Skeletal muscle cell (primary cell): ENCODE measurements at places on chromosomes 11 and 22.

DNA sequence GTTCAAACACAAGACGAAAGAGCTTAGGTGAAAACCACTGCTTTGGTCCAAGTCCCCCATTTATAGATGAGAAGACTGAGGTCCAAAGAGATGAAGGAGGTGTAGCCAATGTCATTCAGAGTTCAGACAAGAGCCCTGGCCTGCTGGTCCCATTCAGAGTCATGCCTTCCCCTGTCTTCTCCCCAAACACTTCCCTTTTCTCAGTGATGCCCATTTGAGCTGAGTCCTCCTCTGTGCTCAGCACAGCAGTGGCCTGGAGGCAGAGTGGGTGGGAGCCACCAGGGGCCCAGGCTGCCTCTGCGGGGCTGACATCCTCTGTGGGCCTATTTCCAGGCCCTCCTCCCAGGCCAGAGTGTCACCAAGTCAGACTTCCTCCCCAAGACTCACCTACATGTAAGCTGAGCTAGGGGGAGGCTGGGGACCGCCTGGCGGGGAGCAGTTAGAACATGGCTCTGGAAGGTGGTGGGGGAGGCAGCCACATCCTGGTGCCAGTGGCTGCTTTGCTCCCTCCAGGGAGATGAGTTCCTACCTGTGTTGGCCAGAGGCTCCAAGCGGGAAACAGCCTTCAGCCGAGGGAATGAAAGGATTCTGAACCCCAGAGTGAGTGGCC, 22.4 kb upstream of the LRRC10B start:
- no peak for DNase-seq

DNA sequence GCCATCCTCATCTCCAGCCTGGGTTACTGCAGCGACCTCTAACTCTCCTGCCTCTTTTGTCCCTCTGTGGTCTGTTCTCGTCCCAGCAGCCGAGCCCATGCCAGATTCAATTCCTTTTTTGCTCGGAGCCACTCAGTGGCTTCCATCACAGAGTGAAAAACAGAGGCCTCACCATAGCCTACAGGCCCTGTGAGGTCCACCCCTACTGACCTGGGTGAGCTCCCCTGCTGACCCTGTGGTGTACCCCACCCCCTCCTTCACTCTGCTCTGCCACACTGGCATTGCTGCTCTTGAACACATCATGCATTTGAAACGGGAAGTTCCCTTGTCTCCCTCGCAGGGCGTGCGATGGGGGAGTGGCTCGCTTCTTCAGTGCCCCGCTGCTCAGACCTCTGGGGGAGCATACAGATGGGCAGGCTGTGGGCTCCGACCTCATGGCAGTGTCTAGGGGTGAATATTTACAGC, 2.1 kb downstream of the AIP start:
- DNase-seq = no peak

DNA sequence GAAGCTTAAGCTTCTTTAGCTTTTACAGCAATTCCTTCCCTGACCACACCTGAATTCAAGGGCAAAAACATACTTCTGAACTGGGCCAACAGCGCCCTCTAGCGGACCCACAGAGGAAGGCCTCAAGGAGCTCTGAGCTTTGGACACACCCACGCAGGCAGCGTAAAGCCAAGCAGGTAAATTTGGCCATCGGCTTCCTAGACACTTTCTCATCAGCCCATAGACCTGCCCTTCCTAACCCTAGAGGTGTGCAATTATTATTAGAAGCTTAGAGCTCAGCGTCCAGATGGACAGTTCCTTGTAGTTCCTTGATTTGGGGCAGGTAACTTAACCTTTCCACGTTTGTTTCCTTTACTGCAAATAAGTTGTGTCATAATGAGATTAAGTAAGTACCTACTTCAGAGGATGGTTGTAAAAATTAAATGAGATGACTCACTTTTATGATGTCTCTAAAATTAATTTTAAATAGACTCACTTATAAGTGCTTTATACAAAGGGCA, 25.7 kb upstream of the HMGXB4 start:
- DNase-seq = peak; percentile 11

DNA sequence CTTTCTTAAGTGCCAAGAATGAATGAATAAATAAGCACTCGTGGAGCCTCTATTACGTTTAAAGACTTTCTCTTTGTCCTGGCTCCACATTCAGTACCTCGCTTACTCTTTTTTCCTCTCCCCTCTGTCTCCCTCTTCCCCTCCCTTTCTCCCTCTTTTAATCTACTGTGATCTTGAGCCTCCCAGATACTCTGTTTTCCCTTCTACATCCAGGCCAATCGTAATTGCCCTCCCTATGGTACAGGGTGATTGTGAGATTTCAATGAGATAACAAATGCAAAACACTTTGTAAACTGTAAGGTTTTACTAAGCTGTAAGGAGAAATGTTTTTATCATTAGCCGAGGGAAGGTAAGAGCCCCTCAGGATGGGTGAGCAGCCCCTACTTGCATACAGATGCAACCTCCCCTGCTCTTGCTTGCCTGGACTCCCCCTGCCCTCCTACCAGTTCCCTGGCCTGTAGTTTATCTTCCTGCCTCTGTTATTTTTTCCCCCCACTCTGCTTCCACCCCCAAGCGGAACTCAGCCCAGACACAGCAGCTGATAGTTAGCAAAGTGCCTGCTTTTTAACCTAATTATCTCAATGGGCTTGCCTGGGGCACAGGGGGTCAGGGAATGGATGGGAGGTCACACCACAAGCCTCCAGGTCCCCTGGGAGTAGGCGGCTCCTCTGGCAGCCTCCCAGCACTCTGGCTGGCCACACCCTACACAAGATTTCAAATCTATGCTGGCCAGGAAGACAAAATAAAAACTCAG, 76.9 kb upstream of the CADM1 start:
- DNase-seq = no peak

DNA sequence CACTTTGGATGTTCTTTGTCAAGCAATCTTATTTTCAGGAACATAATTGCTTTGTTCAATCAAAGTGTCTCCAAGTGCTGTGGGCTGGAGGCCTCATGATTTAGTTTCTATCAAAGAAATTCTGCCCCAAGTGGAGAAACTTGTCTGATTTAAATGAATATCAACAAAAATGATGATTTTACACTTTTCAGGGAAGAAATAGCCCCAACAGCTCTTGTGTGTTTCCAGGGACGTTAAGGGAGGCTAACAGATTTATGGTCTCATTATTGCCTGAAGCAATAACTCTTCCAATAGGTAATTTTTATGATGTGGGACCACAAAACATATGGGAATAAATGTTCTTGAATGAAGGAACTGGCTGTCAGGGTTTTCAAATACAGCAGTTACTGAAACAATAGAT, 699.1 kb downstream of the FAM181B start:
- DNase-seq = no peak

DNA sequence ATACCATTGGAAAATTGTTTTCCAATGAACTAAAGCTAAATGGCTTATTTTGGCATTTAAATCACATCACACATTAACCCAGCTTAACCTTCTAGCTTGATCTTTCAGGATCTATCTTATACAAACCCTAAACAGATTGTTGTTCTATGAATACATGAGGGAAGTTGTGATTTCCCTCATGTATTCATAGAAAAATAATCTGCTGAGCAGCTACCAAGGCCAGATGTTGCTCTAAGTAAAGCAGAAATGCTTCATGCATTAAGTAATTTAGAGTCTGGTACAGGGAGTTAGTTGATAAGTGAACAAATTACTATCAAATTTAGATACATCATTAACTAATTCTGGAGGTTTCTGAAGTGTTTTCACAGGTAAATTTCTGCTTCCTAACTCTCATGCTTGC, 204.6 kb upstream of the ANO3 start:
- DNase-seq = no peak

DNA sequence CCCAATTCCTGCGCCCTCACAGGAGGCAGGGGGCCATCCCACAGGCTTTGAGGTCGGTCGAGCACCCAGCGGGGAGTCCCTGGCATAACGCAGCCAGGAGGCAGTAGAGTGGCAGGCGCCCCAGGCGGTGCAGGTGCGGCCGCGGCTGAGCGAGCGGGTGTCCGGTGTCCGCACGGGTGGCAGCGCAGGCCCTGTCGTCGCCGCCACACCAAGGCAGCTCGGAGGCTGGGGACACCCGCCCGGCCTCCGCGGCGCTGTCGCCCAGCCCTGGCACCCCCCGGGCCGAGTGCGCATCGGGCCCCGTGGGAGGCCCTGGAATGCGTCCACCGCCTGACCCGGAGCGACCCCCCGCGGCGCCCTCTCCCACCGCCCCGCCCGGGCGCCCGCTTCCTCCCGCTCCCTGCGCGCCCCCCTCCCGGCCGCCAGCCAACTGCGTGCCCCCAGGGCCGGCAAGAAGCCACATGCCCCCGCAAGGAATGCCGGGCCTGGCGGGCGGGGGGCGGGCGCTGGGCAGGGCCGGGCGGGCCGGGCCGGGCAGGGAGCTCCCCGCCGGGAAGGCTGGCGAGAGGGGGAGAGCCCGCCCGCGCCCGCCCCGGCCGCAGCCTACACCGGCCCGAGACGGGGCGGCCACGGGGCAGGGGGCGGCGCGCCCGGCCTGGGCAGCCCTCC, 33.9 kb downstream of the PRDM11 start:
- DNase-seq = no peak

GRCh38 chr11:46953093-46953492, 16.5 kb downstream of the CSTPP1 start:
- DNase-seq = no peak

GRCh38 chr22:39652990-39653786, 82.6 kb downstream of the CACNA1I start:
- no peak for DNase-seq

- no peak for DNase-seq
Observed at GRCh38 chr11:69285766-69286165, 8.2 kb upstream of the MYEOV start.

GRCh38 chr11:82234256-82234655, 499.4 kb downstream of the FAM181B start:
- no peak for DNase-seq
